Smooth muscle cell of the umbilical artery (primary cell): ENCODE measurements at places on chromosomes 1 and 21. TPM values are rescaled to one million over a fixed set of nuclear protein-coding genes. Genes with fewer than 3 reads are reported as not detected.

NES gene
- 5.0 and 21.8 TPM in 2 replicates for total RNA-seq

GPR37L1 gene
- total RNA-seq: 0.05 and 0.30 TPM in 2 replicates

KRTAP11-1 gene
- total RNA-seq: not detected in 2 replicates

CTSE gene
- total RNA-seq: not detected in 2 replicates

TIAM1 gene
- total RNA-seq: 3.0 and 14.0 TPM in 2 replicates

SERPINC1 gene
- total RNA-seq: 0.30 TPM in 1 of 2 replicates, not detected in the other

OR2T2 gene
- total RNA-seq: not detected in 2 replicates

BTBD8 gene
- 3.9 and 7.7 TPM in 2 replicates for total RNA-seq

CAMK1G gene
- total RNA-seq: 4.2 and 13.1 TPM in 2 replicates
